Astrocyte of the cerebellum (primary cell): ENCODE measurements at places on chromosomes 3 and 15.
A peak's percentile ranks its signal among the peaks of the same experiment; 100 is the strongest.

GRCh38 chr3:195895078-195895860, 13.1 kb downstream of the TNK2 start:
- no peak for DNase-seq

DNA sequence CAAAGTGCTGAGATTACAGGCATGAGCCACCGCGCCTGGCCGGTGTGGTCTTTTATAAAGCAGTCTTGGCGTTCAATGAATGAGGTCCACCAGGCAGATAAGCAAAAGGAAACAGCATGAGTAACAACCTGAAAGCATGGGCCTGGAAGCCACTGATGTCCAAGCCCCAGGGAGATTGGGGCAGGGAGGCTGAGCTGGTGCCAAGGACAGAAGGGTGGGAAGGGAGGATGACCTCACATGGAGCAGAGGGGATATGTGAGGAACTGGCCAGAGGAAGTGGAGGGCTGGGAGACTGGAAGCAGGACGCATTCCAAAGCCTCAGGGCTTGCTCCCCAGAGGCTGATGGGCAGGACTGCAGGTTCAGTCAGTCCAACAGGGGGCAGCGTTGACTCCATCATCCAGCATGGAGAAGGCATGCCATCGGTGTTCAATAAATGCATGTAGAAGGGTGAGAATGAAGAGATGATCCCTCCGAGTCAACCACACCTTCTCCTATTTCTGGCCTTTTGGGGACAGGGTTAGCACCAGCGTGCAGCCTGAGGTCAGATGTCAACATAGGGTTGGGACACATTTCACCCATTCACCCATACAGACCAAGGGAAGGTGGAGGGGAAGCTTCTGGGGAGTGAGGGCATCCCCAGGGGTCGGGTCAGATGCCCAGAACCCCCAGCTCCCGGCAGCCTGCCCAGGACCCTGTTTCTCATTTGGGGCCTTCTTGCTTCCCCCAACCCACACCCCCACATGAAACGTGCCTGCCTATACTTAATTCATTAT, 14.8 kb downstream of the MYL3 start:
- peak; percentile 53 for DNase-seq

- no peak for DNase-seq
Observed at GRCh38 chr15:60635507-60636352, 156.8 kb upstream of the ICE2 start.

GRCh38 chr3:107958146-107958545, 132.7 kb downstream of the CD47 start:
- no peak for DNase-seq

- no peak for DNase-seq
Observed at GRCh38 chr3:191388823-191389222, 58.5 kb upstream of the UTS2B start.

DNA sequence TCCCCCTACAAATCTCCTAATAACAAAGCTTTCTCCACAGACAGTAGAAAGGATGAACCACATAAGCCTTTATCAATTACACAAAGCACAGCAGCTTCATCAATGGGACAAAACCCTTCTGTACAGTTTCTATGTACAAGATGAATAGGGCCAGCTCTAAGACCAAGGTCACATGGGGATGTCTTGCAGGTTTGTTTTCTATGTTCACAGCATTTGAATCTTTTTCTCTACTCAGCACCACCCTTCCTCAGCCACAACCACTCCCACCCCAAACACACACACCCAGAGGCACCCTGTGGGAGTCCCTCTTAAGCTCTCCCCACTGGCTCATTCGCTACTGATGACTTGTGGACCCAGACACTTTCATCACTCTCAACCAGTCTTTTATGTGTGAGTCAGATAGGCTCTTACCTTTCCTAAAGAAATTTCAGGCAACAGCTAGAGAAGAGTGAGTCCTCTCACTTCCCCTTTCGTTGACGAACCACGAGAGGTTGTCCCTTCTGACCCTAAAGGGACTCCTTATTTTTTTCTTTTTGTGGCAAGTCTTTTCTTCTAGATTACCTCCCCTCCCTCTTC, 57.9 kb downstream of the ARHGAP31 start:
- DNase-seq: no peak

DNA sequence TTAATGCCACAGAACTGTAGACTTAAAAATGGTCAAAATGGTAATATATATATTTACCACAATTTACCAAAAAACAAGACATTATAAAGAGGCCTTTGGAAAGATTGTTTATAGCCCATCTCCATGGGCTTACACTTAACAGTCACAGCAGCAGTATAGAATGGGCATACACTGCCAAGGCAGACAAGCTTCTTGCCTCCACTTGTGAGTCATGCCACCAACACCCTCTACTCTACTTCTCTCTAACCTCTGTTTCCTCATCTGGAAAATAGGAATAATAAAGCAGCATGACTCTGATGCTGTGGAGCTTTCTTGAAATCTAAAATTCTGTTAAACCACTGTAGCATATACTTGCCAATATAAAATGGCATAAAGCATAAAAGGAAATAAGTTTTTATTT, 14.4 kb upstream of the GPR156 start:
- no peak for DNase-seq

DNA sequence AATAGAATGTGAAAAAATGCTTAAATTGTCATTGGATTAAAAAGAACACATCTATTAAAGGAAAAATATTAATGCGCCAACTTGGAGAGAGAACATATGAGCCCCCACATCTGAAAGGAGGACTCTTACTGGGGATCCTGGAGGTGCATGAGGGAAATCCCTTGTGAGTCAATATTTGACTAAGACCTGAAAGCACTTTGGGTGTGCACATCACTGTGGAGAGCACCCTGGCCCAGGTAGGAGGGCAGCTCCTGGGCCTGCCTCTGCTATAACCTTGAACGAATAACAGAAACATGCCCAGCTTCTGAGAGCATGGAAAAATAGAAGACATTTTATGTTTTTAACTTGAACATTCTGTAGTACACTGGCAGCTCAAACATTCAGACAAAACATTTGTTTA, 199.8 kb downstream of the GAP43 start:
- DNase-seq: no peak

DNA sequence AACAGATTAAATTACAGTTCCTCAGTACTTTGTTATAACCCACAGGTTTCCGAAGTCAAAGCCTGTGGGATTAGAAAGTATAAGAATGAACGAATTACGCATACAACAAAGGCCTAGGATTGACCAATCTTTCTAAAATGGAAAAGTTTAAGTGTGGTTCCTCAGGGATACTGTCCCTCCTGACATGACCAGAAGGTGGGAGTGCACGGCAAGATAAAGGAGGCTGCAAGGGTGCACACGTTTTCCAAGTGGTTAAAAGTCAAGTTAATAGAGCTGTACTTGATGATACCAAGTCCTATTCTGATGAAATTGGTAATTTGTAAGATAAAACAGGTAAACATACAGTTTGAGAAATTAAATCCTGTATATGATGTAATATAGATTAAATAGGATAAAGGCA, 96.2 kb downstream of the ALDH1A2 start:
- no peak for DNase-seq

GRCh38 chr3:123194552-123194951, 7.2 kb upstream of the SEC22A start:
- no peak for DNase-seq

GRCh38 chr3:59862686-59863085, 812.9 kb upstream of the CFAP20DC start:
- DNase-seq: no peak

DNA sequence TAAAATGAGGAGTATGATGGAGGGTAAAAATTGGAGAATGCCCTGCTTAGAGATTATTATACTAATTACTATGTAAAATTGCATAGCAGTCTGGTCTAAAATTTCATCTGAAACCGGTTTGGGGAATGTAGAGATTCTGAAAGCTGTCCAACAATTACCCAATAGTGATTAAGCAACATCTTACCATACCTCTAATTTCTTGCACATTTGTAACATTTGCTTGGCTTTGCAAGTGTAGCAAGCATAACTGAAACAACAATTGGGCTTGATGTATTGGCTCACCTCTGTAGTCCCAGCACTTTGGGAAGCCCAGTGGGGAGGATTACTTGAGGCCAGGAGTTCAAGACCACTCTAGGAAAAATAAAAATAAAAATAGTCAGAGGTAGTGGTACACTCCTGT, 17.4 kb downstream of the AADACL2 start:
- DNase-seq: peak; percentile 18
